NCI-H2171 treated with DMSO at 0.1 percent for 48 hours (cell line): ENCODE measurements at places on chromosomes 5 and 9.

GRCh38 chr9:88809355-88810161, 181.7 kb upstream of the S1PR3 start:
- DNase-seq: no peak

DNA sequence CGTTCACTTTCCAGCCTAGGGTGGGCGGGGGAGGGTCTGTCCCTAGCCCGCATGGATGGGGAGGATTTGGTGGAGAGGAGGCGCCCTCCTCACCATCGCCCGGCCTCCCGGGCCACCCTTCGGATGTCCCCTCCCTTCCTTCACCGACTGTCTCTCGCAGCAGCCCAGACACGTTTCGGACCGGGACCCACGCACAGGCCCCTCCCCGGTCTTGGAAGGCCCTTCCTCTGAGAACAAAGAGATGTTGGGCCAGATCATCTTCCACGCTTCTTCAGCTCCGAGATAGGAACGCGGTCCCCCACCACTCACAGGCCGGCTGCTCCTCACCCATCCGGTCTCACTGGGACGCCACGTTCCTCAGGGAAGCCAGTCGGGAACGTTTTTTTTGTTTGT, 640 bp upstream of the DPM2 start:
- DNase-seq: no peak

DNA sequence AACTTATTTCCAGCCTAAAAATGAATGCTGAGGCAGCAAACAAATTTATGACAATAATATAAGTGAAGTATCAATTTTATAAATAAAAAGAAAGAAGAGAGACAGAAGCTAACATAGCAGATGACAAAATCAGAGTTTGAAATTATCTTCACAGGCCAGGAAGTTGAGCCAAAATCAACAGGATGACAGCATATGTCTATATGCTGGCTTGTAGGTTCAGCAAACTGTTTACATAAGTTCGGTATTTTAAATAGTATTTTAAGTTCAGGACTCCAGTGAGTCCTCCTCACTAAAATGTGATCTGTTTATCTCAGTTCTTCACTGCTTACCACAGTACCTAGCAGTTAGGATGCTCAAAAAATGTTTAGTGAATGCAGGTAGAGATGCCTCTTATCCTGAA, 359.6 kb upstream of the SMC2 start:
- DNase-seq: no peak

- DNase-seq: peak; percentile 66
Observed at GRCh38 chr5:10480237-10480985, 38.7 kb downstream of the ROPN1L start.

GRCh38 chr5:158686214-158686613, 413.5 kb downstream of the EBF1 start:
- DNase-seq: no peak

DNA sequence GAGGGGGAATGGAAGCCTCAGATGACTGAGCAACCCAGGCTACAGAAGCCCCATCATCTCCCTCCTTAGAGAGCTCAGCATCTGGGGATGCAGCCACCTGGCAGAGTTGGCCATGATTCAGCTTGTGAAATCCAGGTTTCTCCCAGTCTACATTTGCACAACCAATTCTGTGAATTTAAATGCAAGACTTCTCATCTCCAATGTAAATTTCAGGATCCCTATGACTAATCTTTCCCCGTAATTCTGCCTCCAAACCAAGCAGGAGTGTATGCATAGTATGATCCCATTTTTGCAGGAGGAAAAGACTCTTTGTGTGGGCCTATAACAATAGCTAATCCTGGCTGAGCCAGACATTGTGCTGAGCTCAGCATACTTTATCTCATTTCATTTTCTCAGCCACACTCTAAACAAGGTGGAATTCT, 59.6 kb upstream of the IL17B start:
- DNase-seq: peak; percentile 36

- no peak for DNase-seq
Observed at GRCh38 chr5:140311011-140311467, 8.1 kb upstream of the PFDN1 start.

DNA sequence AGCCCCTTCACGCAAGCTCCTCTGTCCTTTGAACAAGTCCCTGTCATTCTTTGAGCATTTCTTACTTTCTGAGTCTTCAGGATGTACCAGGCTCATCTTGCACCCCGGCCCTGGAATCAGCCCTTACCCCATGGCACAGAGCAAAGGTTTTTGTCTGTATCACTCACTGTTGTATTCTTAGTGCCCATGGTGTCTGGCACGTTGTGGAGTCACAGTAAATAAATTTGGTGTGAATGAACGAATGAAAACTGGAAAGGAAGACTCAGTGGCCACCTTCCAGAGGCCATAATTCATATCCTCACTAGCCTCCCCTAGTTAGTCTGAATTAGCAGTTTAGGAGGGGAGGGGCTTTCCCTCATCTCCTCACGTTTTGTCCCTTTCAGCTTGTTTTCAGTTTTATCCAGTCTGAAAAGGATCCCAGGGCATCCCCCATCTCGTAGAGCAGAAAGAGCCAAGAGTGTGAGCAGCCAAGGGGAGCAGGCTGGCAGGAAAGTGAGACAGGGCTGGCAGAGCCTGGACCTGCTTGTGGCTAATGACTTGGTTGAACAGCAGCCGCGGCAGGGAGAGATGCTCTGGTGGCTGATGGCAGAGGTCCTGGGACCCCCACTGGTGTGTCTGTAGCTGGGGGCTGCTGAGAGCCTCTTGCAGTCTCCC, 42.7 kb downstream of the ZNF618 start:
- no peak for DNase-seq

GRCh38 chr9:86445671-86446070, 91.5 kb upstream of the TUT7 start:
- DNase-seq: no peak

DNA sequence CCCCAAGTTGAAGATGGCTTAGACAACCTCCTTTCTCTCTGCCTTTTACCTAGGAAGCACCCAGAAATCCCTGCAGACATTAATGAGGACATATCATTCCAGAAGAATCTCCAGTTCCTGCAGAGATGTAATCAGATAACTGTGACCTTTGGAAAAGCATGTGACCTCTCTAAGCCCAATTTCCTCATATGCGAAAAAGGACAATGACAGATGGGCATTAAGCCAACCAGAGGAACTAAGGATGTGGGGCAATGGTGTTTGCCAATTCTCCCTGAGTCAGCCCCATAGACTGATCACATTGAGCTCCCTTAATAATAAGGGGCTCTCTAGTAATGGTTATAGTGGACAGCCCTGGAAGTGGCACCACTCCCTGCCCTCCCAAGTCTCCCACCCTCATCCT, 10.1 kb upstream of the FOXI1 start:
- DNase-seq: no peak

GRCh38 chr9:117882171-117882570, 178.0 kb downstream of the TLR4 start:
- no peak for DNase-seq

GRCh38 chr9:130208600-130209347, 36.6 kb downstream of the NCS1 start:
- DNase-seq: peak; percentile 88

- DNase-seq: no peak
Observed at GRCh38 chr5:109907189-109907588, 217.5 kb downstream of the MAN2A1 start.

DNA sequence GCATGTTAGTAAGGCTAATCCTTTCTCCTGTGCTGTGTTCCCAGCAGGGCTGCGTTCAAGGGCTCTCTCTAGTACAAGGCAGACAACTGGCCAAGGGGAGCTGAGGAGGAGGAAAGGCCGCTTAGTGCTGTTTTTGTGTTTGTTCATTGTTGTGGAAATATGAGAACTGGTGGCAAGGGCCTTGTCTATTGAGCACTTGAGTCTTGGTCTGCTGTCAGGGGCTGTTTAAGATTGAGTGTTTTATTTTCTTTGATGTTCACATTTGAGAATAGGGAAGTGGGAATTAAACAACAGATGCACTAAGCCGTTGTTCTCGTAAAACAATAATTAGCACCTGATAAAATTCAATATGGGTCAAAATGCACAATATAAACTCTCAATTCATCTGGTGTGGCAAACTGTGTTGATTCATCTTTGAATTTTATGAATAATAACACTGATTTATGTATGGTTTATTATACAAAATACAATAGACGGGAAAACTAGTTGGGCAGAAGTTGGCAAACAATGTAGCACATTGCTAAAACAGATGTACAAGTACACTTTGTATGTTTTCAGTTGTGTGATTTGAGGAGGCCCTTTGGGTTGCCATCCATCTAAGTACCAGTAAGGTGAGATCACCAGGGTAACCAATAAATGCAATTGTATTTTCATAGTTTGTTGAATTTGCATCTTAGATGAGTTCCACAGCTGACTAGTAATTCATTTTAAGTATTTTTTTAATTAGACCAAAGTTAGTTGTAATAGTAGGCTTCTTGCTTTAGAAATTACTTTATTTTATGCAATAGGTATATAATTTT, 97.6 kb upstream of the GRHPR start:
- peak; percentile 36 for DNase-seq

GRCh38 chr5:170503990-170504596, at the start of gene KCNIP1:
Gene KCNIP1 (plus strand): TSS chr5:170504020.
- peak; percentile 20 for DNase-seq

- no peak for DNase-seq
Observed at GRCh38 chr9:129359916-129360536, 182.0 kb upstream of the IER5L start.

DNA sequence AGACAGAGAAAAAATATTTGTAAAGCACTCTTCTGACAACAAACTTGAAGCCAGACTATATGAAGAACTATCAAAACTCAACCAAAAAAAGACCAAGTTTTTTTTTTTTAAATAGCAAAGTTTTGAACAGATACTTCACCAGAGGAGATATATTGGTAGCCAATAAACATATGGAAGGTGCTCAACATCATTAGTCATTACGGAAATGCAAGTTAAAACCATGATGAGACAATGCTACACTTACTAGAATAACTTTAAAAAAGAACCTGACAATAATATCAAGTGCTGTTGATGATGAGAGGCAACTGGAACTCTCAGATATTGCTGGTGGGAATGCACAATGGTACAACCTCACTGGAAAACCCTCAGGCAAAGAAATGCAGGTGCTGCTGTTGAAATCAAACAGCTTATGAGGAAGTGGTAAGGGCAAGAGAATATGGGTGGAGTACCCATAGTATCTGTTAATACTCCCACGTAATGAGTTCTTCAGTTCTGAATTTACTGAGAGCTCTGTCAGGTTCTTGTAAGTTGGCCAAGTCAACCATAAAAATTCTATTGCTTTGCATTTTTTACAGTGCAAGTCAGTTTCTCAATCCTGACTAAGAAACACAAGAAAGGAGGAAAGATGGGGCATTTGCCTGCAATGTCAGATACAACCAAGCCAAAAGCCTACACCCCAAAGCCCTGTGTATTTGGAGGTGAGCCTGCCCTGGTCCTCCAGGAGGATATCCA, 87.3 kb upstream of the GNAQ start:
- DNase-seq: no peak

DNA sequence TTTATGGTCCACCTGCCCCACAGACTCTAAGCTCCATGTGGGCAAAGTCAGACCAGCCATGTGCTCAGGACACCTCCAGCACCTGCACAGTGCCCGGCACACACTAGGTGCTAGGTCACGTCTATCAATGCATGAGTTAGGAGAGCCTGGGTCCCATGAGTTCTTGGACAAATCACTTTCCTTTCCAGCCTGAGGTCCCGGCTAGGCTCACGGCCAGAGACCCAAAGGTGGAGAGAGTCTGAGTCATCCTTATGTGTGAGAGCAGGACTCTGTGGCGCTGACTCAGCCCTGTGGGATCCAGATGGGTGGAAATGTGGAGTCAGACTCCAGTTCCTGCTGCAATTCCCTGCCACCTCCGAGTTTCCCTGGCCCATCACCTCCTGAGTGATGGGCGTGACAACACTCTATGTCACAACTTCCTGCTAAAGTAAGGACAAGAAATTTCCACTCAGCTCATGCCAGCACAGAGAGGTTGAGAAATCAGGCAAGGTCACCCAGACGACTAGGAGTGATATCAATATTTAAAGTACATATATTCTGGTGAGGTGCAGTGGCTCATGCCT, 2.5 kb upstream of the ST6GALNAC4 start:
- DNase-seq: no peak

DNA sequence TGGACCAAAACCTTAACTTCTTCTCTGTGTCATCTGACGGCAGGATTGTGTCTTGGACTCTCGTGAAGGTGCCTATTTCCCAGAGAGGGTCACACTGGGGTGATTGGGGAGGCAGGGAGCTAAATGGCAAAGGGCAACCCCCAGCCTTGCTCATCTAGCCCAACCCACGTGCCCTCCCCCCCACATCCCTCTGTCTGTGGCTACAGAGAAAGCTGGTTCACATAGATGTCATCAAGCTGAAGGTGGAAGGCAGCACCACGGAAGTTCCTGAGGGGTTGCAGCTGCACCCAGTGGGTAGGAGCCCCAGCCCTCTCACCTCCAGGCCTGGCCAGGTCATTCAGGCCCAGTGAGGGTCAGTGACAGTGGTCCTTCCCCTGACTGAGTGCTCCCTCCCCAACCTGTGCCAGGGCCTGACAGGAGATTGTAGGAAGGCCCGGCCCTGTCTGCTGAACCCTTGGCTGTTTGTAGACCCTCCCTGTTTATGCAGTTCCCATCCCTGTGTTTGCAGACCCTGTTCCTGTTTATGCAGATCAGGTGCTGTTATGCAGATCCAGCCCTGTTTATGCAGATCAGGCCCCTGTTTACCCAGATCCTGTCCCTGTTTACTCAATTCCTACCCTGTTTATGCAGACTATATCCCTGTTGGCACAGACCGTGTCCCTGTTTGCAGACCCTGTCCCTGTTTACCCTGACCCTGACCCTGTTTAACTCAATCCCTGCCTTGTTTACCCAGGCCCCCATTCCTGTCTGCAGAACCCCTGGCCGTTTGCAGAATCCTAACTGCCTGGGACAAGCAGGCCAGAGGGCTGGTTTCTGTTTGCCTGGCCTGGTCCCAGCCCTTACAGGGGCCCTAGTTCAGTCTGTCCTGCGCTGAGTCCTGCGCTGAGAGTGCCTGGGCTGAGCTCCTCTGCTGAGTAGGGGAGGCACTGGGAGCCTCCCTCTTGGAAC, 10.4 kb downstream of the ENHO start:
- DNase-seq: no peak

- DNase-seq: no peak
Observed at GRCh38 chr9:84419031-84419602, 78.6 kb upstream of the SLC28A3 start.

GRCh38 chr5:93741136-93741811, at the start of gene POU5F2:
Gene POU5F2 (minus strand): TSS chr5:93741600. CDS start chr5:93741563, 37 bp downstream.
- DNase-seq: no peak

GRCh38 chr9:100465274-100465673, 7.7 kb upstream of the TMEFF1 start:
- DNase-seq: no peak

DNA sequence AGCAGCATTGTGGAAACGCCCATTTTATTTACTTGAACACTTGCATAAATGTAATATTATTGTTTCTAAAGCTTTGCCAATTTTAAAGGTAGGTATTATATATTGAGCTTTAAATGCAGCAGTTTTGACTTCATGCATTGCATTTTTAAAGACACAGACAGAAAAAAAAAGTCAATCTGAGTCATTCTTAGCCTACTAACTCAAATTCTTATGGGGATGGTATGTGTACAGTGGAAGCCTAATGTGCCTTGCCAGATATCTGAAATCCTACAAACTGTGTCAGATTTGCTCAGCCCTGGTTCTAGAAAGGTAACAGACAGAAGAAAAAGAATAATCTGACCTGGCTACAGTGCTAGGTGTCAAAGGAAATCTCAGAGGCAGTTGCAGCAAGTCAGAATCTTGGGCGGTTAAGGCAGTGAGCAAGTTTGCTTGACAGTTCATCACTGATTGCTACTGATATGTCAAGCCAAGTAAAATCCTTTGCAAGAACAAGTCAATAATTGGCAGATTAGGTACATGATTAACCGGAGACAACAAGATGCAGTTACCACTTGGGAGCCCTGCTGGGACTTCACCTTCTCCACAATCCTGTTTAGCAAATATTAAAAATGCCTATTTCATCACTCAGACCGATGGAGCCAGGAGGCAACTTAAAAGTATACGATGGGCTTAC, 224.8 kb upstream of the WWC1 start:
- DNase-seq: no peak

GRCh38 chr9:26310294-26310693, 582.3 kb downstream of the CAAP1 start:
- DNase-seq: no peak
